ENCODE measurements at places on chromosomes 5 and 9.

- DNase-seq, result no peak
Measured at GRCh38 chr9:95381221-95381620, 63.7 kb upstream of the FANCC start.

GRCh38 chr9:36690412-36691168 is 117.9 kb downstream of the MELK start:
- DNase-seq, result no peak

DNA sequence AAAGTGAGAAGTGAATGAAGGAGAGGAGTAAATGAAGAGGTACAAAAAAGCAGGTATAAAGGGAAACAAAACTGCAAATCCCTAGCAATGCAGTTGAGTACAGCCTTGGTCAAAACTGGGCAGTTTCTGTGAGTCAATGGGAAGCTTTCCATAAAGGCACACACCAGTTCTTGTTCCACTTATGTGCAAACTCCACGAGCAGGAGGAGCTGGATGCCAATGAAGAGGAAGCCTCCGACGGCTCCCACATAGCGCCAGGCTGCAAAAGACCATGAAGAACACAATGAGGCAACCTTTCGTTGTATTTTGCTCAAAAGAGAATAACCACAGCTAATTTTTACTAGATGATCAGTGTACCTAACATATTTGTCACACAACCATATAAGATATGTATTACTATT is 81.1 kb downstream of the SERINC5 start:
- no peak for DNase-seq

GRCh38 chr9:135580664-135581380 is 19.3 kb downstream of the PAEP start:
- DNase-seq, result no peak

- DNase-seq, result no peak
Measured at GRCh38 chr9:134369416-134370212, 43.4 kb downstream of the RXRA start.

- no peak for DNase-seq
Measured at GRCh38 chr9:27429917-27430316, 94.2 kb upstream of the IFNK start.

DNA sequence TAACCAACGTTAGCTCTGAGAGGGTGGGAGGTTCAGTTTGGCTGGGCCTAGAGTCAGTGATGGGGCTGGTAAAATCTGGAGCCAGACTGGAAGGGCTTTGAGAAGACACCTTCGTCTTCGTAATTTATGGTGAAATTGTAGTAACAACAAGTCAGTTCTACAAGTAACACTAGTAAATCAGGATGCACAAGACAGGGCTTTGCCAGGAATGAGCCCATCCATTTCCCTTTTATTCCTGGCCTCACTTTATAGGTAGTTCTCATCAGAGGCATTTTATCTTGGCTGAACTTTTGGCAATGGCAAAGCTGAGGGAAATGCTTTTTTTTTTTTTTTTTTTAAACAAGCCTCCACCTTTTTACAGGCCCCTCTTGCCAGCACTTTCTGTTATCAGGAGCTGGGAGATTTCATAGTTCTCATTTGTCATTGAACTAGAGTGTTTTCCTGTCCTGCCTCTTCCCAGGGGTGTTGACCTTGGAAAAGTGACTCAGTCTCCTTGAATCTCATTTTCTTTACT is 110.5 kb upstream of the KLF4 start:
- no peak for DNase-seq

- no peak for DNase-seq
Measured at GRCh38 chr9:75117564-75117963, 29.2 kb downstream of the OSTF1 start.

GRCh38 chr9:129865668-129866320 is 30.5 kb downstream of the USP20 start:
- no peak for DNase-seq

- DNase-seq, result peak; percentile 61
Measured at GRCh38 chr9:137077010-137077747, at the start of gene UAP1L1. Gene UAP1L1 (plus strand): TSS chr9:137077517. CDS start chr9:137077533, 16 bp downstream.

DNA sequence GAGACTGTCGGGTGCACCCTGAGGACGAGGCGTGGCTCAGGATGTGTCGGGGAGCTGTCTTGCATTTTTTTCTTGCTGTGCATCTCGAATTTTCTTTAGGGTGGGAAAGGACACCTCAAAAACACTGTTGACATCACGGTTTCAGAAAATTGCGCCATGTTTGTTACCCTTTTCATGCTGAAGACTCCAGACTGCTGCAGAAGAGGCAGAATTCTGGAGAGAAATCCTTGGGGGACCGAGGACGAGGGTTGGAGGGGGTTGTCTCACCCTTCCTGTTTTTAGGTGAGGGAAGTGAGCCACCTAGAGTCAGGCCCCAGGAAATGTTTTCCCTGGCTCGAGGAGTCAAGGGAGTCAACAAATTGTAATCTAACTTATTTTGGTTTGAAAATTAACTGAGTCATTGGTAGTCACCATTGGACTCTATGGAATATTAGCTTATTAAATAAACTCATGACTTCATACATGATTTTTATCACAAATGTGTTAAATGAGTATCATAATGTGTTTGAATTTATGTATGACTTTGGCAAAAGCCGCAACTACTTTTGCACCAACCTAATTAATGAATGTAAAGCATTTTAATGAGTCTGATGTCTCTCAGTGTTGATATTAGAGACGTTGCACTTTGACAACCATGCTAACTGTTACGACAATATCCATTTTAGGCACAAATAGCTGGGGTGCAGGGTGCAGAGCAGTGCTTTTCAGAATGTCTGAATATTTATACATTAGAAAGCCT is 724 bp upstream of the LYSMD3 start:
- peak; percentile 60 for DNase-seq

GRCh38 chr5:113909782-113910181 is 396.3 kb downstream of the YTHDC2 start:
- DNase-seq, result no peak

GRCh38 chr5:133075572-133076536 is 24.0 kb downstream of the HSPA4 start:
- no peak for DNase-seq

DNA sequence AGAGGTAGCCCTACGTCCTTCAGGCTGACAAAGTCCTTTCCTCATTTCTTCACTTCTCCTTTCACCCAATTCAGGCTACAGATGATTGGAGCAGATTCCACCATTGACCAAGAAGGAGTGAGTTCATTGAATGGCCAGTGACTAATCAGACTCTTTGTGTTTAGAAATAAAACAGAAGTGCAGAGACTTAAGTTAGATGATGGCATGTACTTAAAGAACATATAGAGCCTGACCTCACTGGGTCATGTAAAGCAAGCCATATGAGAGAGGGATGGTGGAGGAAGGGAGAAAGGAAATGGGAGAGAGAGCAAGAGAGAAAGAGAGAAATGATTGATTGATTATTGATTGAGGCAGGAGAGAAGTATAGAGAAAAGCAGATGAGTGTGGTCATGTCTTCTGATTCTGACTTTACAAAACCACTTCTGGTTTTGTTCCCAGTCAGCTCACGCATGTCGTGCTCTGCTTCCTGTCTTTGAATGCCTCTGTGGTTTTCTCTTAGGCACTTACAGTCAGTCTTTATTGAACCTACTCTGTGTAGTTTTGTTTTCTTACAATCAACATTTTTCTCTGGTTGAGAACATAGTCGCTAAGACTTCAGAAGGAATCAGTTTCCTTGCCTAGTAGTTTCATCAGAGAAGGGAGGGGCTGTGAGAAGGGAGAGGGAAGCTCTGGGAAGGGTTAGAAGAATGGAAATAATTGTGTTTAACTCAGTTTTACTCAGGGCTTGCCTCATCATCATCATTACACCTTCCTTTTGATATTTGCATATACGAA is 149.2 kb upstream of the KLF9 start:
- DNase-seq, result no peak

DNA sequence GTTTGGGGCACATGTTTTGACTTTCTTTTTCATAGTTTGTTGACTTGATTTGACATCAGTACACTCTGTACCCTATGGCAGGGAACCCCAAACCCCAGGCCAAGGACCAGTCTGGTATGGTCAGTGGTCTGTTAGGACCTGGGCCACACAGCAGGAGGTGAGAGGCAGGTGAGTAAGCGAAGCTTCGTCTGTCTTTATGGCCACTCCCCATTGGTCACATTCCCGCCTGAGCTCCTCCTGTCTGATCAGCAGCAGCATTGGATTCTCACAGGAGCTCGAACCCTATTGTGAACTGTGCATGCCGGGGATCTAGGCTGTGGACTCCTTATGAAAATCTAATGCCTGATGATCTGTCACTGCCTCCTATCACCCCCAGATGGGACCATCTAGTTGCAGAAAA is 88.0 kb downstream of the TENT4A start:
- no peak for DNase-seq

GRCh38 chr5:10648806-10649665 is 85.2 kb downstream of the ANKRD33B start:
- no peak for DNase-seq
